ENCODE measurements at places on chromosomes 4 and X.
A peak's percentile ranks its signal among the peaks of the same experiment; 100 is the strongest.

- DNase-seq: no peak
These were observed 131.4 kb upstream of the NEIL3 start for GRCh38 chr4:177178246-177178645.

DNA sequence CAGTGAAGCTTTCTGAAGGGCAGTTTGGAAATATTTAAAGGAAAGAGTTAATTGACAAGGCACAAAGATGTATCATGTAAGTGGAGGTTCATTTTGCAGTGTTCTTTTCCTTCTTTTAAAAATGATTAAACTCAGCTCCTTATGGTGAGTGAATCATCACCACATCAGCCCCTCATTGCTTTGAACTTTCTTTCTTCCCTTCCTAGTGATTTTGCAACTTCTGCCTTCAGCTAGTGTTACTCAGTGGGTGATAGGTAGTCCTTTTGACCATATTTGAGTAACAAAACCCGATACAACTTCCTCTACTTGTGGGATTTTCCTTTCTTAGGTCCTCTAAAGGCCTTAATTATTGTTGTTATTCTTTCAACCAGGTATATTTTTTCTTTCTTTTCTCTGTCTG lies 8.2 kb downstream of the ZCCHC4 start:
- no peak for DNase-seq

DNA sequence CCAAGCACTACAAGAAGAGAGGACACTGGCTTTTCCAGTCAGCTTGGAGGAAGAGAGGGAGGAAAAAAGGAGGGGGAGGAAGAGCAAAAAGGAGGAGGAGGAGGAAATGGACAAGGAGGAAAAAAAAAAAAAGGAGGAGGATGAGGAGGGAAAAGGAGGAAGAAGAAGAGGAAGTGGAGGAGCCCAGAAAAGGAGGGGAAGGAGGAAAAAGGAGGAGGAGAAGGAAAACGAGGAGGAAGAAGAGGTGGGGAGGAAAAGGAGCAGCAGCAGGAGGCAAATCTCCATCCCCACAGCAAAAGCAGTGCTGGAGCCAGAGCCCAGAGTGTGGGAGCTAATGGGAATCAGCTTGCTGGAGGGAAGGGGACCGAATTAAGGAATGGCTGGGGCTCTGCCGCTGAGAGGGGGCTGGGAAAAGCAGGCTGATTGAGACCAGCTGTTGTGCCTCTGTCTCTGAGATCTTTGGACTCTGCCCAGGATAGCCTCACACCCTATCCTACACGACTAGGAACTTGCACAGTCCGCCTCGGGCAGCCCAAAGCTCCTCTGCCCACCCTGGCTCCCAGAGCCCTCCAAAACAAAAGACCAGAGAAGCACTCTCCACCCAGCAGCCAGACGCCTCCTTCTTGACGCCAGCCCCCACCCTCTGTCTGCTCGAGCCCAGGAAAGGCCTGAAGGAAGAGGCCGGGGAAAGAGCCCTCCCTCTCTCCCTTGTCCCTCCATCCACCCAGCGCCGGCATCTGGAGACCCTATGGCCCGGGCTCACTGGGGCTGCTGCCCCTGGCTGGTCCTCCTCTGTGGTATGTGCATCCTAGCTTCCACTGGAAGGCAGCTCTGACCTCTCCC lies at the start of gene XPNPEP2:
Gene XPNPEP2 (plus strand): TSS at position 514 of the 843 bp plus-strand sequence. CDS start 235 bp downstream, at position 749.
- no peak for DNase-seq

DNA sequence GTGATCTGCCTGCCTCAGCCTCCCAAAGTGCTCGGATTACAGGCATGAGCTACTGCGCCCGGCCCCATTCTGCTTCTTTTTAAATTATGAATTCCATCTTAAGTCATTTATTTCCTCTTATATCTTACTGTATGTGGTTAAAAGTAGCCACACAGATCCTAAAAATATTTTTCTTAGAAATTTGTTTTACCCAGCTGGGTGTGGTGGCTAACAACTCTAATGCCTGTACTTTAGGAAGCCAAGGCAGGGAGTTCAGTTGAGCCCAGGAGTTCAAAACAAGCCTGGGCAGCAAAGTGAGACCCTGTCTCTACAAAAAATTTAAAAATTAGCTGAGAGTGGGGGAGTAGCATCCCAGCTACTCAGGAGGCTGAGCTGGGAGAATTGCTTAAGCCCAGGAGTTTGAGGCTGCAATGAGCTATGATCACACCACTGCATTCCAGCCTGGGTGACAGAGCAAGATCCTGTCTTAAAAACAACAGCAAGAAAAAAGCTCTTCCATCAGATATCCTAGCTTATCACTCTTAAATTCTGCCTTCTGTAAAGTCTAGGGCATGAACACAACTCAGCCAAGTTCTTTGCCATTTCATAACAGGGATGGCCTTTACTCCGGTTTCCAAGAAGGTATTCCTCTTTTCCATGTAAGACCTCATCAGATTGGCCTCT lies 15.1 kb upstream of the AFF1 start:
- DNase-seq: peak; percentile 73

DNA sequence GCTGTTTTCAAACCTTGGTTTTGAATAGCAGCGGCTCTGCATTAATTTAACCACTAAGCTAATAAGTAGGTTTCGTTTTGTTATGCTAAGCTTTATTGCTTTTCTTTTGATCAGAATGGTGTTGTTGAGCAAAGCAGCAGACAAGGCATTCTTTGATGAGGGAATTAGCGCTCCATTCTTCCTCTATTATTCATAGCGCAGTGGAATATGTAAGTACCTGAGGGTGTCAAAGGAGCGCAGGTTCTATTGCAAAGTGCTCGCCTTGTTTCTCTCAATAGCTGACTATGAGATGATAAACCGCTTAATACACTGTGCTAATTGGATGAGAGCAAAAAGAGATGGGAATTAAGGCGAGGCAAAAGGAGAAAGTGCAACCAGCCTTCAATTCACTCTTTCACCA lies 16.3 kb downstream of the ARX start:
- DNase-seq: no peak

DNA sequence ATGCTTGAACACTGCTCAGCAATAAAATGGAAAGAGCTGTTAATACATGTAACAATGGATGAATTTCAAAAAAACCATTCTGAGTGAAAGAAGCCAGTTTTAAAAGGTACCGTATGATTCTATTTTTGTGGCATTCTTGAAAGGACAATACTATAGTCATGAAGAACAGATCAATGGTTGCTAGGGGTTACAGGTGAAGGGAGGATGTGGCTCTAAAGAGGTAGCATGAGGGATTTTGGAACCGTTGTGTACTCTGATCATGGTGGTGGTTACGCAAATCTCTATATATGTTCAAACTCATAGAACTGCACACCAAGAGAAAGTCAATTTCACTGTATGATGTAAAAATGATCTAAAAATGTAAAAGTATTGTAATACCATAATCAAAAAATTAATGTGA lies 40.0 kb upstream of the CTAG2 start:
- no peak for DNase-seq

DNA sequence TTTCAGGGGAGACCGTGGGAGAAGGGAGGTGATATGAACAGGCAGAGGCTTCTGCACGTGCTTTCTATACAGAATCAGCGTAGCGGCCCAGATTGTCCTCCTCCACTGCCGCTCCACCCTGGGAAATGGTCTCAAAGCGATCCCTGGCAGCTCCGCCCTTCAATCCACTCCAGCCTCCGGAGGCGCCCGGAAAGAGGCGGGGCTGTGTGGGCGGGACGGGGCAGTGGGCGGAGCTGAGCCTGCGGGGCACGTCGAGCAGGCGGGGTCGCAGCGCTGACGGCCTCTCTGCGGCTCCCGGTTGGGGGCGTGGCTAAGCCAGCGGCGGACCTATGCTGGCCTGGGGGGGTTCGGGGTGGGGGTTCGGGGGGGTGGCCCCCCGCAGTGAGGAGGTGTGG lies 210 bp upstream of the SMIM10L2A start:
- peak; percentile 87 for DNase-seq

GRCh38 chr4:183758061-183758757 lies 99.1 kb downstream of the TRAPPC11 start:
- peak; percentile 32 for DNase-seq

DNA sequence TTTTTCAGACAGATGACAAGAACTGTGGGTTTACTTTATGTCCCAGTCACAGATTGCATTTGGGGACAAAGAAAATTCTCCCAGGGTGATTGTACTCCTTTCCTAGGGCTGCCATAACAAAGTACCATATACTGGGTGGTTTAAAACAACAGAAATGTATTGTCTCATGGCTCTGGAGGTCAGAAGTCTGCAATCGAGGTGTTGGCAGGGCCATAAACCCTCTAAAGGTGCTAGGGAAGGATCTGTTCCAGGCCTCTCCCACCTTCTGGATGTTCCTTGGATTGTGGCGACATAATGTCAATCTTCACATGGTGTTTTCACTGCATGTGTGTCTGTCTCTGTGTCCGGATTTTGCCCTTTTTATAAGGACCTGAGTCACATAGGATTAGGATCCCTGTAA lies 12.3 kb downstream of the GEMIN8 start:
- no peak for DNase-seq

DNA sequence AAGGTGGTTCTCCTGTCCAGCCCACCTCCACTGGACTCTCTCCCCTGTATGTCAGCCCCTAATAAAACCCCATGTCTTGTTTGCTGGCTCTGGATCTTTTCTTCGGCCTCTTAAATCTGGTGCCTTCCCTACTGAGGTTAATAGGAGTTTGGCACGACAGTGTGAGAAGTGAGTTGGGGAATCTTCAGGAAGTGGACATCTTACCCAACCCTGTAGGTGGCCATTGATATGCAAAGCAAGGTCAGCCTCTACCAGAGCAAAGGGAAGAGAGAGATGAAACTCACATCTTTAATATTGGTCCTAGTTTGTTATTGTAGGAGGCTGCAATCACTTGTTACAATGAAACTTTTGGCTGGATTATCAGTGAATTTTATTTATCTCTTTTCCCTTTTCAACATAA lies 111.7 kb downstream of the CHRDL1 start:
- DNase-seq: no peak

GRCh38 chrX:68627986-68628385 lies 19.5 kb upstream of the STARD8 start:
- DNase-seq: no peak

DNA sequence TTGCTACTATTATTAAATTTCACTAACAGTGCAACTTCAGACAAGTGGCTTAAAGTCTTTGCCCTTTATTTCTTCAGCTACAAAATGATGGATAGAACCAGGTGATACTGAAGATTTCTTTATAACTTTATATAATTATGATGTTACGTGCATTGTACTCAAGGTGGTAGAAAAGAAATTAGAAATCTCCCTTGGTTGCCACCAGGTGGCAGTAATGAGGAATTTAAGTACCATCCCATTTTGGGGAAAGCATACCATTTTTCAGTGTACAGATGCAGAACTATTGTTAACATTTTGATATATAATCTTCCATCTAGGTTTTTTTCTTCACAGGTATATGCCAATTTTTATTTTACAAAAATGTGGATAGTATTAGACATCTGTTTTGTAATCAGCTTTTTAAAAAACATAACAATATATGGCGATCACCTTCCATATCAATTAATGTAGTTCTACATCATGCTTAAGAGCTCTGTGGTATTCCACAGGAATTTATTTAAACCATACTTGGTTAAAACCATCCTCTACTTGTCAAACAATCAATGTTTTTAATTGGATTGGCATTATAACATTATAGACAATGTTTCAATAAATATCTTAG lies 37.7 kb upstream of the RAB33B start:
- DNase-seq: peak; percentile 63

DNA sequence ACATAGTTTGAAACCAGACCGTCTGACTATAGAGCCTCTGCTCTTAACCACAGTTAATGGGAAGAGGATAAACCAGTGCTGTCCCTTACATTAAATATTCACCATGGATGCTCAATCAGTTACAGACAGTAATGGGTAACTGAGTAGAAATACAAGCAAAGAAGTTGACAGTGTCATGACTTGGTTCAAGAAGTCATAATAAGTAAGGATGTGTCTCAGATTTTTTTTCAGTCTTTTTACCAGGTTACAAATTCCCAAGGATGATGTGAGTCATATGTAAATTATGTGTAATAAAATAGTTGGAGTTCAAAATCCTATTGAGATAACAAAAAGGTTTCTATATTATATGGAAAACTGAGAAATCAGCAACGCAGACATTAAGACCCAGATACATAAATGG lies 31.1 kb downstream of the ZCCHC4 start:
- no peak for DNase-seq

- no peak for DNase-seq
These were observed 188.8 kb upstream of the TECRL start for GRCh38 chr4:64598066-64598465.

DNA sequence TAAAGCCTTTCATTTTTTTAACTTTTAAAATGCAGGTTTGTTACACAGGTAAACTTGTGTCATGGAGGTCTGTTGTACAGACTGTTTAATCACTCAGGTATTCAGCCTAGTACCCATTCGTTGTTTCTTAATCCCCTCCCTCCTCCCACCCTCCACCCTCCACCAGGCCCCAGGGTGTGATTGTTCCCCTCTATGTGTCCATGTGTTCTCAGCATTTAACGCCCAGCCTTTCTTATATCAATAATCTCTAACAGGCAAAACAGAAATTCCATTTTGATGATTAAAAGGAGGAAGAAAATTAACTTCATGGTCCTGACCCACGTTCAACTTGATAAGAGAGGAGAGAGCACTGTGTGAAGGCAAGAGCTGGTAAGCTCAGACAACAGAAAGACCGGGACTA lies 75.1 kb downstream of the TSPAN5 start:
- DNase-seq: no peak

GRCh38 chrX:21989384-21989783 lies 42.7 kb upstream of the PHEX start:
- peak; percentile 8 for DNase-seq

- no peak for DNase-seq
These were observed 226.1 kb downstream of the QDPR start for GRCh38 chr4:17285747-17286146.

DNA sequence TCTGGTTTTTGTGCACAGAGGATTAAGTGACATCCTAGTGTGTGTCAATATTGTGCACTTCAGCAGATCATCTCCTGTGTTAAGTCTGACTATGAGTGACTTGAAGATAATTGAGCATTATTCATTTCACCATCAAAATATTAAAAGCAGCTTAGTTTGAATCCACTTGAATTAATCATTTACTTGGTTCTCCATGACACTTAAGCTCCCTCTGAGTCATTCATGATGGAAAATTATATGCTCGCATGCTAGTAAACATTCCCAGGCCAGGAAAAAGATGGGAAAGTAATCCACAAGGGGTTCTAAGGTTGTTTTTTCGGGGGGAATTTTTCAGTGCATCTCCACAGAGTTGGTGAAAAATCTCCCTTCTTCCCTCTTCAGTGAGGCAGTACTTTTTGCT lies 97.2 kb upstream of the EOLA2 start:
- DNase-seq: no peak

DNA sequence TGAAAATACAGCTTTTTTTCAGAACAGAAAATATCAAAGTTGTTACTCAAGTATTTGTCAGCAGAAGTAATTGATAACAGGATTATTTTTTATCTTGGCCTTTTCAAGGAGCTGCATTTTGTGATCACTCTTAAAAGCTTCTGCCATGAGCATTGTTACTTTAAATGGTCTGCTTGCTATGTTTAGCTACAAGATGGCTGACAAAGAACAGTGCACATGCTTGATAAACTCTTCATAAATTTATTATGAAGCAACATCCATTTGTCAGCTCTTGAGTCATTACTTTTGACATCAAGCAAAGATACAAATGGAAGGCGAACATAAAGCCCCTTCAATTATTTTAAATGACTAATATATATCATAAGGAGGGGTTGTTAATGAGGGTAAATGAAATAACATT lies 205.4 kb upstream of the RPS6KA3 start:
- DNase-seq: no peak

- no peak for DNase-seq
These were observed 7.6 kb upstream of the GJB1 start for GRCh38 chrX:71215338-71215912.

- no peak for DNase-seq
These were observed 595.7 kb upstream of the EPHA5 start for GRCh38 chr4:66266035-66266434.

GRCh38 chrX:44828008-44828605 lies 15.7 kb upstream of the DUSP21 start:
- DNase-seq: peak; percentile 5

All from erythroblast (primary cell).